ENCODE measurements at places on chromosomes 6 and 20. TPM values are rescaled to one million over a fixed set of nuclear protein-coding genes. Genes with fewer than 3 reads are reported as not detected.

The IL17F gene
- not detected for total RNA-seq

The CHRNA4 gene
- not detected for total RNA-seq

The METTL24 gene
- total RNA-seq = 27.6 TPM

The DEFB132 gene
- total RNA-seq = not detected

GRCh38 chr6:45727819-45728449 is 287.7 kb downstream of the CLIC5 start:
- H3K4me1 ChIP-seq = no peaks in the 10 kb centered on the region
- no peak overlapping the region for H3K27ac ChIP-seq
- no peaks in the 10 kb centered on the region for H3K27me3 ChIP-seq

DNA sequence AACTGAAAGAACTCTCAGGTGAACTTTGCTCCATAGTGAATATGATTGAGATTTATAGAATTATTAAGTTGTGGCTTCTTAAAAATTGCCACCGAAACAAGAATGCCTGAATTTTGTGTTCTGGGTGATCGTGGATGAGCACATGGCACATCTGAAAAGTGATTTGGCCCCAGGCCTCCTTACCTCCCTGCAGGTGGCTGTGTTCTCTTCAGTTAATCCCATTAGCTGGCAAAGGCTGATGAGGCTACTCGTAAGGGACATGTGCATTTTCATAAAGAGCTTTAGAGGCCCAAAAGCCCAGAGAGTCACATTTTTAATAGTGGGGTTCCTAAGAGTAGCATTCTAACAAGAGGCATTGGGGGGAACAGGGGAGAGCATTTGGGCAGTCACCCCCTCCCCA is 22.6 kb downstream of the GNAS start:
- H3K4me3 ChIP-seq = no peak overlapping the region
- no peaks in the 10 kb centered on the region for H3K4me1 ChIP-seq
- H3K27ac ChIP-seq = no peak overlapping the region
- no peaks in the 10 kb centered on the region for H3K36me3 ChIP-seq
- no peak for DNase-seq

GRCh38 chr6:23477586-23477985 is 648.4 kb upstream of the NRSN1 start:
- H3K4me3 ChIP-seq = no peak overlapping the region

- H3K27me3 ChIP-seq = no peaks in the 10 kb centered on the region
- H3K4me3 ChIP-seq = no peak overlapping the region
- no peak for DNase-seq
These were observed 394.6 kb upstream of the PTCHD4 start for GRCh38 chr6:48505621-48506020.

DNA sequence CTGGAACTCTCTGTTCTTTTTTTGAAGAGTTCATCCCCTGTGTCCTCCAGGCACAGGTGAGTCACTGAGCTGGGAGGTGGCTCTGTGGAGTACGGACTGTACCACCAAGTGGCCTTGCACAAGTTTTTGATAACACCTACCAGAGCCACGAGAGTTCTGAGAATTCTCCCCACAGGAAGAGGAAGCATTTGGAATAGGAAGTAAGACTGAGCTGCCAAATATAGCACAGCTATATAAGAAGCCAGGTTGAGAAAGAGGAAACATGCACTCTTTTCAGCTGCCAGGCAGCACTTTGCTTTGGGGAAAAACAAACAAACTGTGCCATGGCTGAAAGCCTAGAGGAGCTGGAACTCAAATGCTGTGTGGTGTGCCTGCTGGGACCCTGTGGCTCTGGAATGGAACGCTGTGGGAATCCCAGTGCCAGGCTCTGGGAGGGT is 70.8 kb upstream of the RIPOR2 start:
- H3K27ac ChIP-seq = peak overlapping the region; percentile 65
- H3K4me3 ChIP-seq = no peak overlapping the region
- H3K4me1 ChIP-seq = peaks cover 5% of the 10 kb centered on the region
- no peaks in the 10 kb centered on the region for H3K36me3 ChIP-seq

DNA sequence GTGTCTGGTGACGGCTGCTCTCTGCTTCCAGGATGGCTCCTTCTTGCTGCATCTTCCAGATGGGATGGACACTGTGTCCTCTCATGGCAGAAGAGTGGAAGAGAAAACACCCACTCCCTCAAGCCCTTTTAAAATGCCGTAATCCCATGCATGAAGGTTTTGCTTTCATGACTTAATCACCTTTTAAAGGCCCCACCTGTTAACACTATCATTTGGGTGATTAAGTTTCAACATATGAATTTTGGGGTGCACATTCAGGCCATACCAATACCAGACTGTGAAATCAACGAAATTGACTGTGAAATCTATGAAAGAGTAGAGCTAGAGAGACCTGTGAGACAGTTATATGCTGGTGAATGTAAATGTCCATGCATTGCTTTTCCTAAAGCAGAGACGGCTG is 374.3 kb upstream of the CHD6 start:
- DNase-seq = no peak
- H3K4me3 ChIP-seq = no peak overlapping the region
- H3K27me3 ChIP-seq = no peaks in the 10 kb centered on the region
- no peak overlapping the region for H3K27ac ChIP-seq
- no peaks in the 10 kb centered on the region for H3K4me1 ChIP-seq
